ENCODE measurements at places on chromosomes 5 and 9.

DNA sequence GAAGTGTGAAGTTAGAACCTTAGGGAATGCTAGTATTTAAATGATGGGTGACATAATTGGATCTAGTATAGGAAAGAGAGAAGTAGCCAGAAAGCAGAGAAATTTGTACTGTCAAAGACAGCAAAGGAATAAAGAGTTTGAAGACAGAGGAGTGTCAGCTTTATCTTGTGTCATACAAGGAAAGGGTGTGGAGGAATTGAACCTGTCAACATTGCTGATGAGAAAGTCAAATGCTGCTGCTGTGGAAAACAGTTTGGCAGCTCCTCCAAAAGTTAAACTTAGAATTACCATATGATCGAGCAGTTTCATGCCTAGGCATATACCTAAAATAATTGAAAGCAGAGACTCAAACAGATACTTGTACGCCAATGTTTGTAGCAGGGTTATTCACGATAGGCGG lies 63.7 kb downstream of the DENND4C start:
- no peak for DNase-seq

- DNase-seq = no peak
Measured at GRCh38 chr9:10869687-10870086, 256.9 kb upstream of the PTPRD start.

DNA sequence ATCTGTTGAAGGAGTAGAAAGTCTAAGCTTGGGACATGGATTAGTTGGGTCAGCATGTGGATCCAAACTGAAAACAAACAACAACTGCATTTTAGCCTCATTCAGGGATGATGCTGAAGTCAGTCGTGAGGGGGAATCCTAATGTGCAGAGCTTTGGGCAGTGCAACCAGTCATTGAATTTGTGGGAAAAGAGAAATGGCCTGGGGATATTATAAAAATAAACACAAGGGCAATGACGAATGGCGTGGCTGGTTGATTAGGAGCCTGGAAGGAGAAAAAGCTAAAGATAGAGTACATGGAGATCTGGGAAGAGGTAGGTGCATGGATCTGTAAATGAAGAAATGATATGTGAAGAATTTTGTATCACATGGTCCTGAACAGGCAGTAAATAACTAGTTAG lies 477.6 kb downstream of the TLE1 start:
- no peak for DNase-seq

DNA sequence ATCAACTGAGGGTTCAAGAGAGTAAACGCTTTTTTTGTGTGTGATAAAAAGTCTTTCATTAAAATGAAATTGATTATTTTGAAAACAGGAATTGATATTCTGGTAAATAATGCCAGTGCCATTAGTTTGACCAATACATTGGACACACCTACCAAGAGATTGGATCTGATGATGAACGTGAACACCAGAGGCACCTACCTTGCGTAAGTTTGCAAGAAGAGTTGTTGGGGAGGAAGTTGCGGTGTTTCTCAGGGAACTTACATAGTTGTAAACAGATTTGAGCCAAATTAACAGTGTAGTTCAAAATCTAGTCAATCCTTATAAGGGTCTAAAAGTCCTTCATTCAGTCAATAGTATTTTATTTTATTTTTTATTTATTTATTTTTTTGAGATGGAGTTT lies 28.9 kb downstream of the HSDL2 start:
- DNase-seq = no peak

DNA sequence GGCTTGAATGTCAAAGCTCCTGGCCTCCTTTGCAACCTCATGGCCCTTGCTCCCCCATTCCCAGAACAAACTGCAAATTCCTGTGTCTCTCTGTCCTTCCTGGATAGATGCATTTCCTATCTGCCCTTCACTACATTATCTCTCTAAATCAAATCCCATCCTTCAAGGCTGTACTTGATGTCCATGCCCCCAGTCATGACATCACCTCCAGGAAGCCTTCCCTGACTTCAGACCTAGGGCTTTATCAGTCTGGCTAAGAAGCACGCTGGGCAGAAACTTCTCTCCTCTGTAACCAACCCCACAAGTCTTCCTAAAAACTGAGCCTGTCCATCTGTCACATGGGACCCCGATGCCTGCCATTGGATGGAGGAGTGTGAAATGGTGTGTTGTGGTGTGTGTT lies 25.7 kb upstream of the TNIP1 start:
- no peak for DNase-seq

DNA sequence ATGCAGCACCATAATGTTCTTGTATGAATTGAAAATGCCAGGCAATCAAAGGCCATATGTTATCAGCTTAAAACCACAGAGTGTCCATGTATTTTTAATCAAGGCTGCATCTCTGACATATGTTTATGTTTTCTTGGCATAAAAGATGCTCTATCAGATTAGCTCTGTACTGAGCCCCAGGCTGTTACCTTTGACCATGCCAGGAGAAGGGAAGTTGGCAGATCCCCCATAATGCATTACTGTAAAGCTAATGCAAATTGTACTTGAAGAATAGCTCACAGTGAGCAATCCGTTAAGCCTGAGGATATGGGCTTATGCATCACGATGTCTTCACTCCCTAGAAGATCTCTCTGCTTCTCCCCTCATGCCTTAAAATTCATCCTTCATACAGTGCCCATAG lies 414.4 kb downstream of the BRINP1 start:
- DNase-seq = no peak

Measured in ACHN (cell line).